ENCODE measurements at places on chromosomes 1 and 21.

DNA sequence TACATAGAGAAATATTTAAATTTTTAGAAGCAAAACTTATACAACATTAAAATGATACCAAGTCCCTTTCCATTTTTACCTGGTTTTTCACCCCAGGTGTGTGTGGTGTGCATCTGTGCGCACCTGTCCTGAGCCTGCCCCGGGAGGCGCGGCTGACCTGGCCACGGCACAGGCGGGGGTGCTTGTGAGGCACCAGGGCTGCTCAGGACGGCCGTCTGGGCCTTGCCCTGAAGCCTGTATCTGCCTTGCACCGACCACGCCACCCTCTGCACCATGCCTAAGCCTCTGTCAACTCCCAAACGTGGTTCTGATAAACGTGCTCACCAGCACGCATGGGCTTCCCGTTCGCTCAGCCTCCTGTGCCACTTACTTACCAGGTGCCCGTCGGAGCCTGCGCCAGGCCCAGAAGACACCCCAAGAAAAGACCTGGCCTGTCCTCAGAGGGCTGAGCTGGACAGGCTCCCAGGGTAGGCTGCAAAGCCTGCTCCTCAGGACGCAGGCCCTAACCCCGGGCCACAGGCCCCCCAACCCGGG lies 20.9 kb downstream of the PANK4 start:
- DNase-seq = no peak

DNA sequence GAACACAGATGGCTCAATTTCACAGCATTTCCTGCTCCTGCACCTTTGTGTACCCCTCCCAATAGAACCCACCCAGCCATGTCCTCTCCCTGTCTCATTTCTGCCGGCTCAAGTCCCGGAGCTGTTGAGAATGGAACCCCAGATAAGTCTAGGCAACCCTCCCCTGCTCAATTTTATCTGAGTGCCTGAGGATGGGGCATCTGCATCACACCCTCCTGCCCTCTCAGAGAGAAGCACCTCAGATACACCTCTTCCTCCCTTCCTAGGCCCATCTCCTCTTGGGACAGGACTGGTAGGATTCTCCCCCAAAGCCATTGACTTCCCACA lies 1.1 kb downstream of the KIF21B start:
- no peak for DNase-seq

- no peak for DNase-seq
Measured at GRCh38 chr1:41658431-41659158, 174.1 kb upstream of the EDN2 start.

- DNase-seq = no peak
Measured at GRCh38 chr1:42873670-42874069, 27.3 kb downstream of the ZNF691 start.

DNA sequence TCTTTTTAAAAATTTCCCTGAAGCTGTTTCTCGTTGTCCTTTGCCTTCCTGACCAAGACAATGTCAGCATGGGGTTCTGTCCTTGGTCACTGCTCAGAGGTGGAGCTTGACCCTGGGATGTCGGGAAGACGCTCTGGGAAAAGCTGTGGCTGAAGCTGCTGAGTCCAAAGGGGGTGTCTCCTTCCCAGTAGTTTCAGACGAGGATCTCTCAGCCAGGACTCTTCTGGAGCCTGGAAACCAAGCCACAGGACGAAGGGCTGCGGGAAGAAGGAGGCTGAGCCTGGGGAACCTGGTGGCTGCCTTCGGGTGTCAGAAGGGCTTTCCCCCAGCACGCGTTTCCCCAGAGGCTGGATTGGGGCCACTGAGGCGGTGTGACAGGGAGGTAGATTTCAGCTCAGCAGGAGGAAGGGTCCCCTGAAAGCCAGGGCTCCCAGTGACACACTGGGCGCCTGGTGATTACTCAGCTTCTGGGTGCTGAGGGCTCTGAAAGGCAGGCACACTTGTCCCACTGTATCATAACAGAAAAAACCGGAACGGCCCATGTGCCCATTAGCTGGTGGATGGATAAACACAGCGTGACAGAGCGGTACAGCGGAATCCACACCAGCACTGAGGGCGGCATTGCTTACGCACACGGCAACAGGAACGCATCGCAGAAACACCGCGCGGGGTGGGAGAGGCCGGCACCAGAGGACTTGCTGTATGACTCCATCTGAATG lies 5.0 kb upstream of the KRTAP12-1 start:
- no peak for DNase-seq

GRCh38 chr21:45636951-45637646 lies 6.4 kb upstream of the PCBP3 start:
- no peak for DNase-seq

- no peak for DNase-seq
Measured at GRCh38 chr1:154999571-155000410, 2.8 kb upstream of the ZBTB7B start.

DNA sequence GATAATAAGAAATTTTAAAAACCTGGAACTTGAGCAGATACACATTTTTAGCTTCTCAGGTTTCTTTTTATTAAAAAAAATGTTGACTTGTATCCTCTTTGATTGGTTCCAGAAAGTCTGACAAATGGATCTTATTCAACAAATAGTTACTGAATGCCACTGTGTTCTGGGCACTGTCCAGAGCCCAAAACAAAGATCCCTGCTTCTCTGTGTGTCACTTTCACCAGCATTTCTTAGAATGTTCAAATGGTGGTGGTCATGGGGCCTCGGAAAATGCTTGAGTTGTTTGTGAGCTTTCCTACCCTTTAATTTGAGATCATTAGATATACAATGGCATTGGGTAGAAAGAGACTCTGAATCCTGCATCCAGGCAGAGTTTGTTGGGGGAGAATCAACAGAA lies 19.9 kb downstream of the ACTN2 start:
- no peak for DNase-seq

DNA sequence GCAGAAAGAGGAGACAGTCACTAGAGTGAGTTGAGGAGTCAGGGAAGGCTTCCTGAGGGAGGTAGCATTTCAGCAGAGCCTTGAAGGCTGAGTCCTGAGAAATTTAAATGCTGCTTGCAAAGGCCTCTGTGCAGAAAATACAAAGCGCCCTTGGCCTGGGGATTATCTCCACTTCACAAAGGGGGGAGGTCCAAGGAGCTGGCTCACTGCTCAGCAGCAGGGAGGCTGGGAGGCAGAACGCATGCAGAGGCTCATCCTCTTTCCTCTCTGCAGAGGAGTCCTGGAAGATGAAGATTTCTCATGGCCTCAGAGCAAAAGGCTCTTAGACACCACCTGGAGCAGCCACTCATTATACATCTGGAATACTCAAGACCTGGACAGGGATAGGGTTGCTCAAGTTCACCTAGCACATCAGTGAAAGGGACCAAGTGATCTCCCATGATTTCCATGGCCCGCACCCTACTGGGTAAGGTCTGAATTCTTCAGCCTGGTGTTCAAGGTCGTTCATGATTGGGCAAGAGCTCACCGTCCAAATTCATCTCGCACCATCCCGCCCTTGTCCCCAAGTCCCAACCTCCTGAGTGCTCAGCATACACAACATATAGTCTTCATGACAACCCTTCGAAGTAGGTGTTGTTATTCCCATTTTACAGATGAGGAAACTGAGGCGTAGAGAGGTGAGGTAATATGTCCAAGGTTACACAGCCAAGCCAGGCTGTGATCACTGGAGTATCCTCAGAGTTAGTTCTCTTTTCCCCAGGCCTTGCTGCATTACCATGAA lies 9.0 kb downstream of the SLC1A7 start:
- no peak for DNase-seq

- no peak for DNase-seq
Measured at GRCh38 chr1:182723200-182723599, 38.8 kb upstream of the RGS8 start.

DNA sequence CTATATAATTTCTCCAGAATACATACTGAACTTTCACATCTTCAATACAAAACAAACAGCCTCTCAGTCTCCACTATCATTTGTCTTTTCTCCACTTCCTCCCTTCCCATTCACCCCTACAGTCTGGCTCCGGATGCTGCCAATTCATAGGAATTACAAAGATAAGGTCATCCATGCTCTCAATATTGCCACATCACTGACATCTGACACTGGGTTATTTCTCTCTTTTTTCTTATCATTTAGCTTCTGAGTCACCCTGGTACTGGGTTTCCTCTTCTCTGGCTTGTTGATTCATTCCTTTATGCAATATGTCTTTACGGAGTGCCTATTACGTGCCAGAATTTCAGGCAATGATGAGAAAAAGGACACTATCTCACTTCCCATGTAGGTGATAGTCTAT lies 3.1 kb upstream of the SH3BP5L start:
- no peak for DNase-seq

- no peak for DNase-seq
Measured at GRCh38 chr1:196933531-196934189, 9.9 kb upstream of the CFHR2 start.

DNA sequence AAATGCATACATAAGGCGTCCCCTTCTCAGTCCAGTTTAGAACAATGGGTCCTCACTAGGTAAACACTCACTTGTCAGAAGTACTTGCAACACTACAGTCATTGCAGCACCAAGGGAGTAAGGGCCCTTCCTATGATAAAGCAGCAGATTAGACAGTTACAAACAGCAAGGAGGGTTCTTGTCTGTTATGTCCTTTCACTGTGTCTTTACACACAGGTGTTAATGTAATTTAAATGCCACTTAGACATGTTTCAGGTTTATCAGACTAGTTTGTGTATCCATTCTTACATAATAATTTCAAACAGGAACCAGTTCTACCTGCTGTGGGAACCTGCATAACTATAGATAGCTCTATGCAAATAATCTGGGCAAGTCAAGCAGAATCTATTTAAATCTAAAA lies 105.6 kb upstream of the USH2A start:
- DNase-seq = peak; percentile 8

DNA sequence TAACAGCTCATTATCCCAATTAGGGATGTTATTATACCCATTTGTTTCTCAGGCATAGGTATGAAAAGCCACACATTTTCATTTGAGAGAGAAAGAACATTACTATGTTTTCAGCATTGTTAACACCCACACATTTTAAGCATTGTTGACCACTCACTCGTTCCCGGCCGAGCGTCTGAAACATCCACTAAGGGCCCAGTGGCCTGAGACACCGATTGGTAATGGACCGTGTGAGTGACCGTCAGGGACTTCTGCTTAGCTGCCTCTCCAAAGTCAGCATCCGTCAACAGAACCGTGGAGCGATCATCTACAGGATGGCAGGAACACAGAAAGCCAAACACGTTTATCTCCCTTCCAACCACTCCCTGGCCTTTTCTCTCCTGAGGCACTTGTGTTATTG lies 184.6 kb downstream of the PCP4 start:
- no peak for DNase-seq

GRCh38 chr1:62796221-62796620 lies 12.3 kb downstream of the ATG4C start:
- no peak for DNase-seq

- no peak for DNase-seq
Measured at GRCh38 chr1:228050571-228051231, 31.8 kb upstream of the ARF1 start.

DNA sequence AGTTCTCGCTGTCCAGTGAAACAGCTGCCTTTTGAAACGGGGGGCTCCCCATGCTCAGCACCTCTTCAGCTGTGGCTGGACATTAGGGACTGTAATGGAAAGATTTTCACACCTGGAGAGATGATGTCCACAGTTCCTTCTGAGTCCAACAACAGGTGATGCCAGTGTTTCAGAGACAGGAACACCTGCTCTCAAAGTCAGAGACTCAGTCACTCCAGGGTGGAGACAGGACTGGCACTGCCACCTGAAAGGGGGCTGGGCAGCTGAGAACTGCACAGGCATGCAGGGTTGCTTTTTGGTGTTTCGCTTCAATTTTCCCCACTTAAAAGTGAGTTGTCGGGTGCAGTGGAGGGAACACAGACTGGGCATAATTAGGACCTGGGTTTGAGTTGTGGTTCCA lies 124.8 kb downstream of the GALNT2 start:
- DNase-seq = no peak
